ENCODE measurements at places on chromosomes 12 and 14. TPM values are rescaled to one million over a fixed set of nuclear protein-coding genes. Genes with fewer than 3 reads are reported as not detected.

Gene CLEC9A
- not detected for total RNA-seq

Gene DPPA3
- not detected for total RNA-seq

Gene VDR
- total RNA-seq = 0.47 TPM

Gene RHNO1
- total RNA-seq = 12.0 TPM

Gene B4GALNT3
- not detected for total RNA-seq

Gene WNT5B
- 0.27 TPM for total RNA-seq

Gene MRPS35
- 38.5 TPM for total RNA-seq

Gene MRPL51
- total RNA-seq = 161 TPM

Gene GPR137C
- total RNA-seq = 0.94 TPM

Gene PARP11
- 2.2 TPM for total RNA-seq

Gene SERPINA3
- total RNA-seq = 36.9 TPM

Gene RNFT2
- 1.4 TPM for total RNA-seq

Gene GLT1D1
- not detected for total RNA-seq

Gene MDGA2
- total RNA-seq = not detected

Gene GNB3
- 1.5 TPM for total RNA-seq

Gene PIK3C2G
- total RNA-seq = not detected

Gene DCD
- total RNA-seq = not detected

Gene AKAP5
- total RNA-seq = 0.36 TPM

Gene PCBP2
- total RNA-seq = 352 TPM

Gene IL26
- total RNA-seq = not detected

Gene ENDOU
- not detected for total RNA-seq

Gene ZNF891
- 0.54 TPM for total RNA-seq

Gene KLRD1
- total RNA-seq = 0.09 TPM

Gene INTS13
- total RNA-seq = 44.8 TPM

Gene PZP
- 1.5 TPM for total RNA-seq

Gene FNTB
- 6.7 TPM for total RNA-seq

Gene COX8C
- total RNA-seq = not detected

Gene NOP9
- total RNA-seq = 25.4 TPM

Gene MORN3
- 1.1 TPM for total RNA-seq

Gene ETFBKMT
- 2.0 TPM for total RNA-seq

Gene LTB4R2
- 2.9 TPM for total RNA-seq

Gene CPNE8
- total RNA-seq = 6.5 TPM

Gene RPS6KL1
- 6.1 TPM for total RNA-seq

Gene ST8SIA1
- total RNA-seq = 0.09 TPM

Gene MYF6
- not detected for total RNA-seq

Gene PRH2
- not detected for total RNA-seq

Gene RGS6
- not detected for total RNA-seq

Gene BMP4
- total RNA-seq = 62.3 TPM

Gene ZC2HC1C
- total RNA-seq = 0.90 TPM

Gene OR6S1
- total RNA-seq = not detected

Gene PLEKHD1
- total RNA-seq = under 0.01 TPM

Gene GALNT8
- total RNA-seq = 0.63 TPM

Gene C12orf56
- total RNA-seq = under 0.01 TPM

Gene LTB4R
- total RNA-seq = 3.3 TPM

Gene VRTN
- not detected for total RNA-seq

Gene DEGS2
- total RNA-seq = not detected

Gene KRT8
- 20.7 TPM for total RNA-seq

Gene MEG3
- total RNA-seq = 12.6 TPM
